ENCODE measurements at places on chromosomes 3 and 15.

GRCh38 chr15:66756295-66756694 is 54.3 kb downstream of the SMAD6 start:
- DNase-seq: no peak

DNA sequence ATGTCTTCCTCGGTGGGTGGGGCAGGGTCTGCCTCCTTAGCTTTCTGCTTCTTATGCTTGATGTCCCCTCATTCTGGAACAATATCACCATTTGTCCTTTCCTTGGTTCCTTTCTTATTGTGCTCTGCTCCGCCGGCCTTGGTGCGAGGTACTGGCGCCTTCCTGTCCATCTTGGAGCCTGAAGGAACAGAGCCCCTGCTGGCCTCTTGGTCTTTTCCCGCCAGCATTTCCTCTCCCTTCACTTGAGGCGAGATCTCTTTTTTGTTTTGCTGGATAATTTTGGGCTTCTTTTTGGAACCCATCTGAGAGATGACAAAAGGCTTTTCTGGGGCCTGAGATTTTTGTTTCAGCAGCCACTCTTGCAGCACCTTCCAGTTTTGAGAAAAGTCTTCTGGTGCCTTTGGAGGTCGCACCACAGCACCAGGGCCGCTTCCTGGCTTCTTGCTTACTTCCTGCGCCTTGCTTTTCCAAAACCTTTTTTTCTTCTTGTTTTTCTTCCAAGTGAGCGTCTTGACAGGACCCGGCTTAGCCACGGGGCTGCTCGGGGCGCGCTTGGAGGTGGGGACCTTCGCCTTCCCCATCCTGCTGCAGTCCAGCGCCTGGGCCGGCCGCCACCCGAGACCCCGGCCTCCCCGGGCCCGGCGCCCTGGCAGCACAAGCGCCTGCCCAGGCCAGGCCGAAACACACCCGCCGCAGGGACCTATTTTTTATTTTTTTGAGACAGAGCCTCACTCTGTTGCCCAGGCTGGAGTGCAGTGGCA is 127.1 kb downstream of the KLF13 start:
- no peak for DNase-seq

GRCh38 chr3:133964547-133964946 is 65.2 kb downstream of the SLCO2A1 start:
- no peak for DNase-seq

DNA sequence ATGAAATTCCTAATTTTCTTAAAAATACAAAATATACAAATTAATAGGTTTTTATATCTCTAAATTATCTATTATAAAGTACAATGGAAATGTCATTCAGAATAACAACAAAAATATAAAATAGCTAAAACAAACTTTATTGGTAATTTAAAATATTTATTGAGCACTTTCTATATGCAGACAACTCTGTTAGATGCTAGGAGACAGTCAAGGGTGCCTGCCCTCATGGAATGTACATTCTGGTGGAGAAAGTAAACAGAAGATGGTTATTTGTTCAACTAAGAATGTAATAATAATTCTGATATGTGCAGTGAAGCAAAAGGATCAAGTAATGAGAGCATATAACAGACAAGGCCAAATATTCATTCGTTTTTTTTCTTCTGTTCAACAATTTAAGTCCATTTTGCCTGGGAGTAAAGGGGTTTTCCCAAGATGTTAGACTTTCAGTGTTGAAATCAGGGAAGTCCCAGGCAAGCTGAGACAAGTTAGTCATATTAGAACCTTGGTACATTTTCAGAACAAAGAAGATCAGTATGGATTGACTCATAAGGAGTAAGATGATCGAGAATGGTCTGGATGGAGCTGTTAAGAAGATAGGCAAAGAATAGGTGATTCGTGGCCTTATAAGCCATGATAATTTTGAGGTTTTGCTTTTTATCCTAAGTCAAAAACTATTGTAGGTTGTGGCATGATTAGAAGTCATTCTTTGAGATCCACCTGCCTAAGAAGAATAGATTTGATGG is 150.2 kb upstream of the MLF1 start:
- DNase-seq: no peak

DNA sequence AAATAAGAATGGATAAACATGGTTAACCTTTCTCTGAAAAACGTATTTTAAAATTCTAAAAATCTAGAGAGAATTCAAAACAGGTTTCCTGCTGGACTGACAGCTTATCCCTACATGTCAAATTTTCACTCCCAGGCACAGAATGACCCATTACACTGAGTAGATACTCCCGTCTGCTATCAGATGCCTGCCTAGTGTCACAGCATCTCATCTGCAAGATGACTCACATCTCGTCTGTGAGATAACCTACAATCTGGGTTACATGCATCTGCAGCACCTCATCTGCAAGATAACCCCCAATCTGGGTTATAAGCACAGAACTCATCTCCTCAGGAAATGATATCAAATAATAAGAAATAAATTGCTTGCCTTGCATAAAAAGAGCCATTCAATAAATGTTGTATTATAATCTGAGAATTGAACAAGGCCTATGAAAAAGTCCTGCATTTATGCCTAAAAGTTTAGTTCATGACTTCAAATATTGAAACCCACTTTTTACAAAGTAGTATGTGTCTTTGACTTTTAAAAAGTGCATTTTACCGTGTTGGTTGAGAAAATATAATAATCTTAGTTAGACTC is 188.3 kb upstream of the THBS1 start:
- DNase-seq: no peak

GRCh38 chr15:80444680-80445251 is 40.6 kb downstream of the ARNT2 start:
- DNase-seq: no peak

GRCh38 chr15:74642734-74643664 is 27.4 kb downstream of the CLK3 start:
- no peak for DNase-seq

GRCh38 chr3:114207768-114208167 is 28.9 kb upstream of the DRD3 start:
- DNase-seq: no peak

GRCh38 chr3:169836942-169837275 is 24.2 kb upstream of the LRRC34 start:
- no peak for DNase-seq

DNA sequence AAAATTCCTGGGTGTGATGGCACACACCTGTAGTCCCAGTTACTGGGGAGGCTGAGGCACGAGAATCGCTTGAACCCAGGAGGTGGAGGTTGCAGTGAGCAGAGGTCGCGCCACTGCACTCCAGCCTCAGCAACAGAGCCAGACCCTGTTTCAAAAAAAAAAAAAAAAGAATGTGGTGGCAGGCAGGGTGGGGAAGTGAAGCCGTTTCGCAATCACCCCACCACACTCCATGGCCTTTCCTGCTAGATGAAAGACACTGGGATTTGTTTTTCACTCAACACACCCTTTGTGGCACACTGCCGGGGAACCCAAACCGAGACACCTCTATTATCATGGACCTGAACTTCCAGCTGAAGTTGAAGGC is 172.4 kb upstream of the IQSEC1 start:
- DNase-seq: no peak

GRCh38 chr15:99127773-99128172 is 22.9 kb downstream of the SYNM start:
- DNase-seq: no peak

GRCh38 chr3:99576904-99577559 is 61.4 kb upstream of the COL8A1 start:
- no peak for DNase-seq

- no peak for DNase-seq
These were observed 82.0 kb downstream of the CHCHD4 start for GRCh38 chr3:14042680-14043079.

DNA sequence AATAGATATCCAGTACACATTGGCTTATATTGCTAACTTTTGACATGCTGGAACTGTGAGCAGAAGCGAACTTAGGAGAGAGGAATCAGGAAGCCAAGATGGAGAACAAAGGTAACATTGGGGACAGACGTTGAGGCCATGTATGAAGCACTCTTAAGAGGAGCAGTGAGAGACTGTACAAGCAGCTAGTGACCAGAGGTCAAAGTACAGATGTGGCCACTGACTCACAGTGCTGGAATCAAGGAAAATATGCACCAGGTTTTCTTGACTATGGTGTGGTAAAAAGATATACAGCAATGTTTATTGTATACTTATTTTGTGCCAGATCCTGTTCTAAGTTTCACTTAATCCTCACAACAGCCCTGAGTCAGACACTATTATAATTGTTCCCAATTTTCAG is 2.0 kb upstream of the IL20RB start:
- no peak for DNase-seq

DNA sequence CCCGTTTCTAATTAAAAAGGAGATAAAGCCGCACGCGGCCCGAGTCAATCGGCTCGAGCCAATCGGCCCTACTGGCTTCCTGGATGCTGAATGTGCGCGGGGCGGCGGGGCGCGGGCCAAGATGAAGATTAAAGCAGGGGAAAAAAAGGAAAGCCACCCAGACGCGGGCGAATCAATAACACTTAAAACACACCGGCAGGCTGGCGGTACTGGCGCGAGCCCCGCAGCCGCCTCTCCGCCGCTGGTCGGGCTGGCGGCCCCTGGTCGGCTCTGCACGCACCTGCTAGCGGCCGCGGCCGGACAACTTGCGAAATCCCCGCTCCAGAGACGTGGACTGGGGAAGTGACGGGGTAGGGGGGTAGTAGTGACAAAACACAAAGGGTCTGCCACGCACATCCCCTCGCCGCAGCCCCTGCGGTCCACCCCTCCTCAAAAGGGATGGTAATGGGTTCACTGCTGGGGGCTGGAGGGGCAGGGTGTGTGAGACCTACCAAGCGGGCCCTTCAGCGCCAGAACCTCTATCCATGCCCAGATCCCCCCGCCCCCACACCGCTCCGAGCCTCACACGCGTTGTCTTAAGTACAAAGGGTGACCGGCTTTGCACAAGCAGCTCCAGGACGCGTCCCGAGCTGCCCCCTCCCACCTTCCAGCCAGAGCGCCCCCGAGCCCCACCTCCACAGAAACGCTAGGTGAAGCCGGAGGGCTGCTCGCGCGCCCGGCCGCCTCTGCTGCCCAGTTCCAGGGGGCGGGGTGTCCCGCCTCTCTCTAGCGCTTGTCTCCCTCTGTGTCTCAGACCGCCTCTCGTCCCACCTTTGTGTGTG is 1.4 kb downstream of the WNT7A start:
- peak; percentile 45 for DNase-seq

GRCh38 chr3:105997800-105998526 is 129.2 kb upstream of the CBLB start:
- DNase-seq: no peak

DNA sequence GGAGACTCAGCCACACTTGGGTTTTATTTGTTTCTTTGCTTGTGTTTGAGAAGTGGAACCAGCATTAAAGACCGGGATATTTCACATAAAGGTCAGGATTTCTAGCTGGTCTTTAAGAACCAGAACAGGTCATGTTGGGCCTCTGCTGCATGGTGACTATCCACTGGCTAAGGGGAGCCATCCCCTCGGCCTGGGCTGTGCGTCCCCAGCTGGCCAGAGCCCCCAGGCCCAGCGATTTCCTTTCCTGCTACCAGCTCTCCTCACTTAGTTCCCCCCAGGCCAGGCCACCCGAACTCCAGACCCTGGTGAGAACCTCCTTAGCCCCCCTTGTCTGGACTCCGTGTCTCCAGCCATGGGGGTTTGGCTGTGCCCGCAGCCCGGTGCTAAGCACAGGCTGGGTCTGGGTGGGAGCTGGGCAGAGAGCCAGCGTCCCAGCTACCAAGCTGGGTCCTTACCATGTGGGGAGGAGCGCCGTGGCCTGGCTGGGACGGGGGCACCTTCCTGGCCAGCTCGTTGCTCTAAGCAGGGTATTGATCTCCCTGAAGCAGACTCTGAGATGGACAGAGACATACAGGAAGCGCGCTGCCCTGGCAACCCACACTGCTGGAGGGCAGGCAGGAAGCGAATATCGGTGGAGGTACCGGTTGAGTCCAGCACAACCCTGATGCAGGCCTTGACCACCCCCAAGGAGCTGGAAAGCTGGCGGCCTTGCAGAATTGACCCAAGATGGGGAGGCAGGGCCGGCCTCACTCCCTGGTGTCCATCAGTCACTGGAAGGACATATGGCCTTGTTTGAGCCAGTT is 49.4 kb downstream of the KLF15 start:
- no peak for DNase-seq
